ENCODE measurements at places on chromosomes 5 and 9.

- DNase-seq, result no peak
Measured at GRCh38 chr9:88013607-88014006, 39.3 kb upstream of the CDK20 start.

DNA sequence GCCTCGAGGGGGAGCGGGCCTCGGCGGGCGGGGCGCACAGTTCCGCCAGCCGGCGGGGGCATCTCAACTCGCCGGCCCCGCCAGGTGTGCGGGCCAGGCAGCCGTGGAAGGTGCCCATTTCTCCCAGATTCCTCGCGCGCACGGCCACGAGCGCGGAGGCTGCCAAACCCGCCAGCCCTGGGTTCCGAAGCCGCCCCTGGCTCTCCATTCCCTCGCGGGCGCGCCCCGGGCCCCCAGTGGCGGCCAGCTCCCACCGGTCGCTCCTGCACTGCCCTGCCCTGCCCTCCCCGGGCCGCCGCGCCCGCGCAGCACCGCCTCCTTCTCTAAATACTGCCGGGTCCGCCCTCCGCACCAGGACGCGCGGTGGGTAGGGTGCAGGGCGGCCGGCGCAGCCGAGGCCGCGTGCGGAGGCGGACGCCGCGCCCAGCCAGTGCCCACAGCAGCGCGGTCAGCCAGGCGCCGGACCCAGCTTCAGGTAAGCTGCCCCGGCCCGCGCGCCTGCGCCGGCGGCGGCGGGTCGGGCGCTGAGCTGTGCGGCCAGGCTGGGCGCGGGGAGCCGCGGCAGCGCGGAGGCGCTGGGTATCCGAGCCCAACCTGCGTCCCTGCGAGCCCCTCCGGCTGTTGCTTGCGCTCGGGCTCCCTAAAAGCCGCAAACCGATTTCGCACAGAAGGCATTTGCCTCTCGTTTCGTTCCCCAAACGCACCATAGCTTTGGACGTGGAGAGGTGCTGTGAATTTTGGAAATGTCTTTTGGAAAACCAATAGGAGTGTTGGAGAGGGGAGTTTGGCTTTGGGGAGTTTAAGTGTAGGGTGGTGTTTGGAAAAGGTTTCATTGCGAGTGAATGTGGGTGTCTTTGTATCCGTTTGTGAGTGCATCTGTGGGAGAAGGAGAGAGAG, at the start of gene TMEM171:
Gene TMEM171, plus strand, starts transcription at position 354 of the 897 bp plus-strand sequence. CDS start 2,799 bp downstream, outside the sequence.
- DNase-seq, result no peak

- DNase-seq, result no peak
Measured at GRCh38 chr5:73831066-73831465, 205.1 kb downstream of the ARHGEF28 start.

- DNase-seq, result peak; percentile 92
Measured at GRCh38 chr5:128436749-128437188, 101.3 kb downstream of the FBN2 start.

- peak; percentile 76 for DNase-seq
Measured at GRCh38 chr5:148740966-148741742, 85.3 kb upstream of the ADRB2 start.

DNA sequence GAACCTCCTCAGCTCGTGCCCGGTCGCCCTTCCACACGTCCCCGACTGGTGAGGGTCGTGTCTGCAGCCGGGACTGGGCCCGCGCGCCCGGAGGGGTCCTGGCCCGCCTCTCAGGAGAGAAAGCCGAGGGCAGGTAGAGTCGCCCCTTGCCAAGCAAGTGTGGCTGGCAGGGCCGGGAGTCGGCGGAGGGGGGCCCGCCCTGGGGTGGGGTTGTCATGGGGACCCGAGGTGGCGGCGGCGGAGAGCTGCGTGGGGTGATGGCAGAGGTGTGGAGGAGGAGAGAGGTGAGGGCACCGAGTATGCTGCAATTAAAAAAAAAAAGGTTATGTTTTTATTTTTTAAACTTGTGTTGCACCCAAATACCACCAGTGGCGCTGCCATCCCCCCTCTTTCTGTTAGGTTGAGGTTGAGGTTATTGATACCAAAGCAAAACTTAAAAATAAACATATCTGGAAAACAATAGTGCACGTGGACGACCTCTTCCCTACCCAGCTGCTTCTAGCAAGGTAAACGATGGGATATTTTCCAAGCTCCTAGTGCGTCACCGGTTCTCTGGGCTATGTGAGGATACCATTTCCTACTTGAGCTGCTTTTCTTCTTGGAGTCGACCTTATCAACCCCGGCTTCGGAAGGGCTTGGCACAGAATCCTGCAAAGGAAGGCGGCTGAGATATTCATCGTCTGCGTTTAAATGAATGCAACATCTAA, 660 bp downstream of the SCAMP1 start:
- DNase-seq, result peak; percentile 72

DNA sequence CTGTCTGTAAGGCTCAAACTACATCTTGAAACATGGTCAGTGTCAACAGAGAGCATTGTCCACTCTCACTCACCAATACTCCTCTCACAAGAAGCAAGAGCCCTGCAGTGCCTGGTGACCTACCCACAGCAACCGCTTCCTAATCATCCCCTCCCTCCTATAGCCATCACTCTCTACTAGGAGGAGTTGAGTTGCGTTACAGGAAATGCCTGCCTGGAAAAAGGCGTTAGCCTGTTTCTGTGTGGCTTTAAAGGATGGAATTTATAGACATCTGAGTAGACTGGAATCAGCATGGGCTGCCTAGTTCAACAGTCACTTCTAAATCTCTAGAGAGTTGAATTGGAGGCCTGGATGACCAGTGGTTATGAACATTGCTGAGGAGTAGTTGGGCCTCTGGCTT, 108.3 kb upstream of the FER start:
- DNase-seq, result peak; percentile 16

DNA sequence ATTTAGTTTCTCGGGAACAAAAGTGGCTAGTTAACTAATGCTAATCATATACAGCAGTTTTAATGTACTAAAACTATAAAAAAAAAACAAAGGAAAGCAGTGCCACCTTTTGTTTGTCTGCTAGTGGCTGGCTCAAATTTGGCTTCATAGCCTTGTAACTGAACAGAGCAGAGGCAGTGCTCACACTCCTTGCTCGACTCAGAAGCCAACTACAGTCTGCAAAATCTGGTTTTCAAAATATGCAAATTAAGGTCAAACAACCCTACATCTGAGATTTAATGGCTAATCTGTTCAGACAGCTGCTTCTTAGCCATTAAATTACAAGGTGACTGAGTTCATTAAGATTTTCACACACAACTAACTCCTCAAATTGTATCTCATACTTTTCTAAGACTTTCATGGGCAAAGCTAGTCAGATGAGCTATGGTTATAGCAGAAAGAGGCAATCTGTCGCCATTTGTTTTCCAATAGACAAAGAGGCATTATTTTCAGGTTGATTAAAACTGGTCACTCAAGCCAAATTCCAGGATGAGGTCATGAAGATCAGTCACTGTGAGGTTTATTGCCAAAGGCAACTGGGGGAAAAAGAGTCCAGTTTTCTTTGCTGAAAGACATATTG, 56.8 kb upstream of the EPB41L4A start:
- peak; percentile 36 for DNase-seq

Measured in HT1080 (cell line).